Kidney capillary endothelial cell (primary cell): ENCODE measurements at places on chromosomes 2 and 18.
A peak's percentile ranks its signal among the peaks of the same experiment; 100 is the strongest.

GRCh38 chr2:229675569-229675968 lies 38.8 kb downstream of the DNER start:
- DNase-seq = no peak

GRCh38 chr2:172951554-172951953 lies 124.1 kb upstream of the MAP3K20 start:
- DNase-seq = no peak

- no peak for DNase-seq
These were observed 113.0 kb downstream of the DYSF start for GRCh38 chr2:71566372-71566771.

DNA sequence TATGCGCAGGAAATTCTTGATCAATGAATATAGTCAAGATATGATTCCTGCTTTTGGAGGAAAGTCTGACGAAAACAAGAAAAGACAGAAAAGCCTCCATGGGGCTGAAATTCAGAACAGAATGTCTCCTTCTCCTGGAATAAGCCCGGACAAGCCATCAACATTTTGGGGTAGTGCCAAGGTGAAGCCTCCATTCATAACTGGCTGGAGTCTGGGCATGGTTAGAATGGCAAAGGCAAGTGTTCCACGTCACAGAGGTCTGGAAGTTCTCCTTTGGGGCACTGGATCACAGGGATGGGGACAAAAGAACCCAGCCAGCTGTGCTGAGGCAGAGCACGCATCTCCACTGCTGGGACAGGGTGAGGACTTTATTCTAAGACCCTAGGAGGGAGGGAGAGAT lies 505.7 kb downstream of the CMPK2 start:
- DNase-seq = no peak

- no peak for DNase-seq
These were observed 114.0 kb upstream of the RND3 start for GRCh38 chr2:150601280-150602038.

DNA sequence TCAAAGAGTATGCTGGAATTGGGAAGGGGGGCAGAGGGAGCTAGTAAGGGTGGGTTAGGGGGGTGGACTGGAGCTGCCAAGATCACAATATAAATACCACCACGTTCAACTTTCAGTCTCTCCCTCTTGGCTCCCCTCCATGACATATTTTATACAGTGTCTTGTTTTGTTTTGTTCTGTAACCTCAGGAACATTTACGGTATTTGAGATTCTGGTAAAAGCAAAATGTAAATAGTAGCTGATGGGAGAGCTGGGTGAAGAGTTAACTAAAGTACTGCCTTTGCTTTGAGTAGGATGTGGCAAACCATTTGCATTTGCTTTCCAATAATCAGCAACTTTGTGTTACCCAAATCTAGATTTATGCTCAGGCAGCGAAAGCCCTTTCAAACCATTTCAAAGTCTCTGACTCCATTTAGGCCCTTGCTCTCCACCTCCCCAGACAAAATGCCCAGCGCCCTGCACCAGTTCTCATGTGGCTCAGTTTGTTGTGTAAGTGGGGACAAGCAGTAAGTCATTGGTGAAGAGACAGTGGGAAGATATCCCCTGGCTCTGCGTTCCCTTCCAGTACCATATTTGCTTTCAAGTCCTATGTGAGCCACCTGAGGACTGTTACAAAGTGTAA lies 17.4 kb downstream of the IRS1 start:
- DNase-seq = no peak

GRCh38 chr2:26072925-26073768 lies 39.3 kb downstream of the RAB10 start:
- DNase-seq = peak; percentile 17

GRCh38 chr18:6891788-6892187 lies 162.3 kb downstream of the ARHGAP28 start:
- DNase-seq = no peak

GRCh38 chr2:42569116-42569711 lies 782 bp downstream of the MTA3 start:
- DNase-seq = peak; percentile 27

DNA sequence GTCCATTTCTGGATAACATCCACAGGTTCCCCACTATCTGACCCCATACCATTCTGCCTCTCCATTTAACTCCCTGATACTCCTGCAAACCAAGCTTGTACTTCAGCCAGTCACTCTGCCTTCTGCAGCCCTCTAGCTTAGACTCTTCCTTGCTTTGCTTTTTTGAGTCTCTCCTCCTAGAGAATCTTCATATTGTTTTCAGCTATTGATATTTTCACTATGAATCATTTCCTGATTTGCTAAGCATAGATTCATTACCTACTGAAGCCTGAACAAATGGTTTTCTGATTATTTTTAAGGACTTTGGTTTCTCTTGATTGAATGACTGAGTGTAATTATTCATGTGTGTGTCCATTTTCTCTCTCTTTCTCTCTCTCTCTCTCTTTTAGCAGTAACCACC lies 2102.3 kb upstream of the CELF4 start:
- DNase-seq = peak; percentile 8

GRCh38 chr2:118830881-118831280 lies 16.6 kb downstream of the EN1 start:
- DNase-seq = no peak

DNA sequence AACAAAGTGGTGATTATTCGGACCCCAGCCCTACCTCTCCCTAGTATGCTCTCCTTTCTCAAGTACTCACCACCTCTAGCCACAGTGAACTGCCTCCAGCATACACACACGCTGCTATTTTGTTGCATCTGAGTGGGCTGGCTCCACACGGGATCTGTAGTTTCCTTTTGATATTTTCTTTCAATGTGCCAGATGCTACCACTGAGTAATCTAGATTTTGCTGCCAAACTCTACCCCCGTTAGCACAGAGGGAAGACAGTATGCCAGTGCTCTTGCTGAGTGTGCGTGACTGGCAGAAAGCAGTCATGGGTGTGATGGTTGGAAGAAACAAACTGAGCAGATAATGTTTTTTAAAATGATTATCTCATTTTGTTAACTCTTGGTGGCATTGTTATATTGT lies 11.6 kb downstream of the CFLAR start:
- DNase-seq = no peak

GRCh38 chr2:169462896-169463695 lies 16.2 kb upstream of the BBS5 start:
- no peak for DNase-seq

GRCh38 chr2:207244971-207245925 lies 79.5 kb upstream of the KLF7 start:
- no peak for DNase-seq

DNA sequence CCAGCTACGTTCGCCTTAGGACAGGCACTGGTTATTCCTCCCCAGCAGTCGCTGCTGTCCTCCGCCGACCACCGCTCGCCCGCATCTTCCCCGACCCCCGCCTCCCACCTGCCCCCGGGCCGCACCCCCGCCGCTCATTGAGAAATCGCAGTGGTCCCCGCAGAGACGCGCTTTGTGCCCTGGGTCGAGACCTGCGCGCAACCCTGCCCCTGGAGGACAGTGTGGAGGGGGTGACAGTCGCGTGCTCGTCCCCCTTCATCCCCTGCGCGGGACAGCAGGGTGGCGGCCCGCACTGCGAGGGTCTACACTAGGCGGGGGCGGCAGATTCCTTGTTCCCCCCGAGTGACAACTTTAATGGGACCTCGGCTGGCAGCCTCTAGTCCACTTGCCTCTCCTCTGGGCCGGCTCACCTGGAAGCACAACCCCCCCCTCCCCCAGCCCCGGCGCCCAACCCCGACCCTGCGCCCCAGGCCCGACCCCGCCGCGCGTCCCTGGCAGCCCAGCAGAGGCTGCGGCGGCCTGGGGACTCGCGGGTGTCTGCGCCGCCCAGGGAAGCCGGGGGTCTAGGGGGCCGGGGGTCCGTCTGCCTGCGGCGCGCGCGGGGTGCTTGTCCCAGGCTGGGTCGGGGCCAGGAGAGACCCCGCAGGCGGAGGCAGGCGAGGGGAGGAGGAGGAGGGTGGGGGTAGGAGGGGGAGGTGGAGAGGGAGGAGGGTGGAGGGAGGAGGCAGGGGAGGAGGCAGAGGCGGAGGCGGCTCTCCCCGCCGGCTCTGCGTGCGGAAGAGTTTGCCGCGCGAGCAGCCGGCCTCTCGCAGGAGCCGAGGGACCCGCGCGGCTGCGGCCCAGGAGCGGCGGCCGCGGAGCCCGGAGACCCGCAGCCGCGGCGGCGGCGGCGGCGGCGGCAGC lies at the start of gene NPAS2:
Gene NPAS2, plus strand, starts transcription at position 770 of the 903 bp plus-strand sequence. CDS start 84,616 bp downstream, outside the sequence.
- no peak for DNase-seq

- no peak for DNase-seq
These were observed 39.6 kb upstream of the TRIM43B start for GRCh38 chr2:95524195-95524594.

DNA sequence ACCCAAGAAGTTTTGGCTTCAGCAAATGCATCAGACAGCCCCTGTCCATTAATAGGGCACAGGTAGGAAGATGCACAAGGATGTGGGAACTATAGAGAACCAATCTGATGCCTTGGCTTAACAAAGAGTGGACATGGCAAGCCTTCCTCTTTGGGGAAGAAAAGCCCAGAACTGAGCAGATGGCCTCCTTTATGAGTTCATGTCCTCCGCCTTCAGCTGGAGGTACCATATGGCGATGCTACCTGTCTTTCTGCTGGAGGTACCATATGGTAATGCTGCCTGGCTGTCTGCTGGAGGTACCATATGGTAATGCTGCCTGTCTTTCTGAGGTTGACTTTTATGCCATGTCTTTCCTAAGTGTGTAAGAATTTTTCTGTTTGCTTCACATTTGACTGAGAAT lies 6.0 kb downstream of the RETREG2 start:
- no peak for DNase-seq

GRCh38 chr18:22260208-22260820 lies 90.9 kb downstream of the GATA6 start:
- no peak for DNase-seq

DNA sequence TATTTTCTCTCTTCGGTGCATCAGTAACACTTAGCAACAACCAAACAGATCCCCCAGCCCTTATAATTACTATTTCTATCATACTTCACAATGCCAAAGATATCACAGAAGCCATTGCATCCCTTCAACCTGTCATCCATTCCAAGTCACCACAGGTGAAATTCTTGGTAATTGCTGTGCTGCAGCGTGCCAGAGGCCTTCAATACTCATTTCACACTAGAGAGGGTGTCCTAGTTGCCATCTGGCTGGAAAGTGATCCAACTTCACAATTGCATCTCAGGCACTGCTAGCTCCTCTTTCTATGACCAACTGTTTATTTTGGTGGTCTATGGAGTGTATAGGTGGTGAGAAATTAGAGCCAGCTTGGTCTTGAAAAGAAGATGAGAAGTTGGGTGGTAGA lies 131.2 kb downstream of the NUP35 start:
- DNase-seq = no peak

DNA sequence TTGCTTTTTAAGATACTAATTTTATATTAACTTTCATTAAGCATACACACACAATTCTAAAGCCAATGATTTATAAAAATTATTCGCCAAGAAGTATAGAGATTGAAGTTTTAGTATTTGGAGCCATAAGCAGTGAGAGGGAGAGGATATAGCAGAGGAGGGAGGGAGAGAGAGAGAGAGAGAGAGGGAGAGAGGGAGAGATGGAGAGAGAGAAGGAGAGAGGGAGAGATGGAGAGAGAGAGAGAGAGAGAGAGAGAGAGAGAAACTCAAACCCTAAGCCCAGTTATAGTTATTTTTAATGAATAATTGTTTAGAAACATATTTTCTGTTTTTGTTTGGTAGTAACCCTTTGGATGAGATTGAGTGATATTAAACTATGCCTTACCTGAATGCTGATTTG lies 5.3 kb downstream of the TWIST2 start:
- DNase-seq = no peak

DNA sequence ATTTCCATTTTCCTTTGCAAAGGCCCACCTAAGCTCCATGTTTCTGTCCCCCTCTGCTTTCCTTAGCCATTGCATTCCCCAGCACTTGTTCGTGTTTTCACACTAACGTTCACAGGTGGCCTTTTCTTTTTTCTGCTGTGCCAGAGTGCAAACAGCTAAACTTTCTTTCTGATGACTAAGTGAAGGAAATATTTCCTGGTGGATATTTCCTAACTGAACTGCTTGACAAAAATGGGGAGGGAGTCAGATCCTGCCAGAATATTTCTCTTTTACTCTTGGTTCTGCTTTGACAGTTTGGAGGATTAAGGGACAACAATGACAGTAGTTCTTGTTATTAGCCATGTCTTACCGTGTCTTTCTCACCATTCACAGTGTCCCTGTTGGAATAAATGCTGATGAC lies 344.0 kb downstream of the ARHGAP15 start:
- peak; percentile 5 for DNase-seq

DNA sequence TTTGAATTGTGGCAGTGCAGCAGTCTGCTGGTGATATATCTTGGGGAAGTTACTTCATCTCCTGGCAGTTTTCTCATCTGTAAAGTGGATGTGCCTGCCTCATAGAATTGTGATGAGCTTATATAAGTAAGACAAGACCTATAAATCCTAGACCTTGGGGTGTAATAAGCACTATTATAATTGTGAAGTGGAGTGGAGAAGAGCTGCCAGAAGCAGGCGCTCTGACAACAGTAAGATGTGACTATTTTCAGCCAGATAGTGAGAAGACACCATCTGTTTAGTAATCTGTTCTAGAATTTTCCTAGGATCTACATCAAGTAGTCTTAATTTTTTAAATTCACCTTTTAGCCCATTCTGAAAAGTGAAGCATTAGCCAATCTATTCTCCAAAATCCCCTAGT lies 85.6 kb upstream of the TSPYL6 start:
- DNase-seq = no peak

GRCh38 chr2:26530696-26531095 lies 52.8 kb upstream of the OTOF start:
- DNase-seq = no peak

DNA sequence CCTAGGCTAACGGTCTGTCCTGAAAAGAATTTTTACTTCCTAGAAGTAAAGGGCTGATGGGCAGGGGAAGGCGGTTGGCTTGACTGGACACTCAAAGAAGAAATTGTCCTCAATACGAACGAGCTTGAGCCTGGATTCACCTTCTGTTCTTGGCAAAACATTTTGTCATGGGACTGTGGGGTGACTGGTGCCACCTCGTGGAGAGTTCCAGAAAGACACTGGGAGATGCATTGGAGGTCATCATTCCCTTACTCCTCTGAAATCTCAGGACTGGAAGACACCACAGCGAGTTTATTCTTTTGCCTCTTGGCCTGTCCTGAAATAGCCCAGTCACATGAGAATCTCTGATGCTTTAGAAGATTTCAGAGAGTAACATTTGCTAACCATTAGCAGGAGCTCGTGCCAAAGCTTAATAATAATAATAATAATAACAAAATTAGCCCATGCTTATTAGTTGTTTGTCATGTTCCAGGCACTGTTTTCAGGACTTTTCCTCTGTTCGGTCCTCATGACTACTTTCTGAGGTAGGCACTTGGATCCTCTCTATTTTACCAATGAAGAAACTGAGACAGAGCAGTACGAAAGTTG lies 44.5 kb downstream of the TMEM182 start:
- DNase-seq = peak; percentile 57

- DNase-seq = peak; percentile 29
These were observed 109.6 kb upstream of the ST6GAL2 start for GRCh38 chr2:106995556-106995955.

- no peak for DNase-seq
These were observed 60.8 kb downstream of the MC4R start for GRCh38 chr18:60311676-60312360.
